ENCODE measurements at places on chromosomes 2 and 18.

GRCh38 chr18:59884351-59884750 lies 15.4 kb upstream of the PMAIP1 start:
- DNase-seq: no peak

GRCh38 chr2:176178038-176178756 lies 10.3 kb upstream of the HOXD1 start:
- DNase-seq: no peak

DNA sequence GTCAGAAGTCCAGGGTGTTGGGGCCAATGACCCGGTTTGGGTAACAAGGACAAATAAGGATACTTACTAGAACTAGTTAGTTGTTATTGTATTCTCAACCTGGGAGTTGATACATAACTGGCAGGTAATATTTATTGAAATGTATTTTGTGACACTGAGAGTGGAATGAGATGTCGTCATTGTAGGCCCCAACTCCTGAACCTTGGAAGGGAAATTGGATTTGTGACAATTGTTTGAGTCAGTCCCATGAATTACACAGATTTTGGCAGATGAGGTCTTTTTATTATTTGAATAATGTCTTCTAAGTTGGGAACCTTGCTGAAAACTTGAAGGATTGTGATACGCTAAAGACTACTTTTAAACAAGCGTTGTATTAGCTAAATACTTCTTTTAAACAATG lies 5.1 kb downstream of the TIMM21 start:
- DNase-seq: no peak

DNA sequence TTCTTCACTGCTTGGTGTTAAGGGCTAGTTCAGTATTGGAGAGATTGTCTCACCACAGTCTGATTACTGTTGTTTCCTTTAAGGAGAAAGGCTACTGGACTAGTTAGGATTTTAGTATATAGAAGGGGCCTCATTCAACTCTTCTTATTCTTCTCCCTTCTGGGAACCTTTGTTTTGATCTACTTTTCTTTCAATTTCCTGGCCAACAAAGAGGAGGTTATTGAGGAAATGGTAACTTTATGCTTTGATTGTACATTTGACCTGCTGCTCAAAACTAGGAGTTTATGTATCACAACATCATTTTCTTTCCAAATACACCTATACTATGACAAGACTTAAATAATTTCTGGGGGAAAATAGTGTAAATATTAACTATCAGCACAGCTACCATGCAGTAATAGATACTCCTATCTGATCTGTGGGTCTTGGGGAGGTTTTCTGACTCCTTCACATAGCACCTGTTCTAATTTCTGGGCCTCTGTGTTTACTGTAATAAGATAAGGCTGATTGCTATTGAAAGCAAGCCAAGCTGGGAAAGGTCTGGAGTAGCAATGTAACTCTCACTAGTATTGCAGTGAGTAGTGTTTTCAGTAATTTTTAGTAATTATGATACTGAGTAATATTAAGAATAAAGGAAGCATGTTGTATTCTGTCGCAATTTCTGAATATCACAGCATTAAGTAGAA lies 395.3 kb downstream of the NUP35 start:
- no peak for DNase-seq

All from activated T-cell treated with anti-CD3 and anti-CD28 coated beads, Interleukin-2, amount 50 U/mL, for 48 hours (primary cell).